ENCODE measurements at places on chromosomes 13 and 19. TPM values are rescaled to one million over a fixed set of nuclear protein-coding genes. Genes with fewer than 3 reads are reported as not detected.

Gene IFNL1
- not detected for total RNA-seq

Gene RNF17
- 0.13 TPM for total RNA-seq

DNA sequence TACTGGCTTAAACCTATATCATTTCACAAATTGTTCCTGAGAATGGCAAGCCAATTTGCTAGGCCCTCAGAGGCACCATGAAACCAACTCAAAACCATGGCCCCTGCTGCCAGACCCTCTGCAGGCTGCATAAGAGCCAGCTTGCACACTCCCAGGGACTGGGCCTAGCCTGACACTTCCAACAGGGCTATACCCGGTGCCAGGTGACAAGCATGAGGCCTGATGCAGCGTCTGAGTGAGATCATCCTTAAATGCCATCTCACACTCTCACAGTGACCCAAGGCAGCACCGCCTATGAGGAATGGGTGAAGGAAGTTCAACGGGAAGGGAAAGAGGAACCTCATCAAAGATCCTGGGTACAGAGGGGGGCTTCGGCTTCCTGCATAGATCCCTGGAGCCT, 65.6 kb downstream of the C13orf42 start:
- no peak for DNase-seq

Gene SLITRK5
- 0.02 TPM for total RNA-seq

DNA sequence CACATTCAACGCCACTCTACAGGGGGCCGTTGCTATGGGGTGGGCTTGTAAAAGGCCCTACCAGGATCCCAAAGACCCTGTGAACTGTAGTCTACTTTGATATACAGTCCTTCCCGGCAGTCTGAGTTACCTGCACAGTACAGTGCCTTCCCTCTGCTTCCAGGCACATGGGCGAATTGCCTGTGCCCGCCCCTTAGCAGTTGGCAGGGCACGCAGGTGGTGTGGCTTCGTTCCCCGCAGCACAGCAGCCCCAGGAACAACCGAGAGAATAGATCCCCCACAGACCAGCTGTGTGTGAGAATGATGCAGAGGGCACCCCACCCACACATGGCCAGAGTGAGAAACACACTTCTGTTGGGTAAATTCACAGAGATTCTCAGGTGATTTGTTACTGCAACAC, 60.6 kb downstream of the MRPL57 start:
- no peak for DNase-seq

- peak; percentile 98 for DNase-seq
These were observed 231.7 kb upstream of the SERP2 start for GRCh38 chr13:44141725-44142539.

Gene SLC7A10
- not detected for total RNA-seq

Gene CYP2B6
- not detected for total RNA-seq

DNA sequence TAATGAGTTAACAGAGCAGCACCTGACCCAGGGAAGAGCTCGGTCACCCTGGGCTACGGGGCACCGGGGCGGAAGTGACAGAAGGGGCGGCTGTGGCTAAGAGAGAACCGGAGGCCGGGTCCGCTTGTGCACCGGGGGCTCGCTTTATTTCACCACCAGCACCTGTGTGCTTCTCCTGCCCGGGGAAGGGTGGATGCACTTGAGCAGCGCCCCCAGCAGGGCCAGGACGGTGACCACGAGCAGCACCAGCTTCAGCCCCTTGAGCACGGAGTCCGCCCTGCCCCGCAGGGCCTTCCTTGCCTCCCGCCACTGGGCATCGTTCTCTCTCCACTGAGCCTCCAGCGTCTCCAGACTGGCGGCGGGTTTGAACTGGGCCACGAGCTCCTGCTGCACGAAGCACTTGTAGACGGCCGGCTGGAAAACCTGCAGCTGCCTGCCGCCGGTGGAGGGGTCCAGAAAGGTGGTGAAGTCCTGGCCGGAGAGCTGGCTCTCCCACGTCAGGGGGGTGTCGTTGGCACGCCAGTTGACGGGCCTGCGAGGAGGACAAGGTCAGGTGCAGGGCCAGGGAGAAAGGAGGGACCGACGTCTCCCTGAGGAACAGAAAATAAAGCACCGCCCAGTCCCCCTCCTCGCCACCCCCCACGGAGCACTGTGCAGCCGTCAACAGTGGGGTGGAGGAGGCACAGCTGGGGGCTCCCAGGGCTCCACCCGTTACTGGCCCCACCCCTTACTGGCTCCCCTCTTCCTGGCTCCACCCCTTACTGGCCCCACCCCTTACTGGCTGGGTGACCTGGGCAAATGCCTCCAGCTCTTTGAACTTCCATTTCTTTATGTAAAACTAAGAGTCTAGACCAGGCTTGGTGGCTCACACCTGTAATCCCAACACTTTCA, 3.6 kb downstream of the FAM187B start:
- no peak for DNase-seq

GRCh38 chr13:94395860-94396259, 83.6 kb downstream of the DCT start:
- DNase-seq, result no peak
